HL-60 (cell line): ENCODE measurements at places on chromosomes 16 and 17.

- no peak for DNase-seq
Observed at GRCh38 chr16:84379008-84379708, 10.8 kb downstream of the ATP2C2 start.

GRCh38 chr17:82665891-82666290, 17.6 kb upstream of the WDR45B start:
- DNase-seq, result no peak

- DNase-seq, result no peak
Observed at GRCh38 chr16:23248261-23249194, 53.6 kb upstream of the SCNN1B start.

GRCh38 chr17:36120221-36120620, 16.6 kb downstream of the CCL4 start:
- no peak for DNase-seq

DNA sequence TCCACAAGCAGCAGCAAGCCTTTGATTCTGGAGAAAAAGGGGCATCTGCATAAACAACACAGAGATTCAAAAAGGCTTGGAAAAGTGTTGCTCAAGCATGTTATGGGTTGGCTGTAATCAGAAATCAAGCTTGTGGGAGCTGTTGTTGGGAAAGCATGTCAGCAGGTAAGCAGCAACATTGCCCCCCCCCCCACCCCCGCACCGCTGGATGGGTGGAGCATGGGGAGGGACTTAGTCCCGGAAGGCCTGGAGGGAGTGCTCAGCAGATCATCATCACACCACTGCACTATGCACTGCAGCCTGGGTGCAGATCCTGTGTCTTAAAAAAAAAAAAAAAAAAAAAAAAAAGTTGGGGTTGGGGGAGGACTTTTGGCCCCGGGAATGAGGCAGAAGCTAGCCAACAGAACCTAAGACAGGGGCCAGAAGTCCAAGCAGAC, 16.8 kb upstream of the AKAP1 start:
- no peak for DNase-seq

DNA sequence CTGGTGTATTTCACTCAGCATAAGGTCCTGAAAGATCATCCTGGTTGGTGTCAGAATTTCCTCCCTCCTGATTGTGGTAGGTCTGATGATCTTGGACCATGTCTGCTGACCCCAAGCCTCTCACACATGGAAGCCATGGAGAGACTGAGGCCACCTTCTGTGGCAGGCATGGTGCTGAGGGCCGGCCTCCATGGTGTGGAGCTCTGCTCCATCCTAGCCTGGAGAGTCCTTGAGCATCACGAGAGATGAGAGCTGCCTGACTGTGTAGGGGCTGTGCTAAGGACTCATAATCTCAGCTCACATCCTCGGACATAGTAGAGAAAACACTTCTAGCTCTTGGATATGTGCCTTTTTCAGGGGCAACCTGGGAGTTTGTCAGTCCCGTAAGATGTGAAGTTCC, 40.6 kb downstream of the MPRIP start:
- DNase-seq, result no peak

DNA sequence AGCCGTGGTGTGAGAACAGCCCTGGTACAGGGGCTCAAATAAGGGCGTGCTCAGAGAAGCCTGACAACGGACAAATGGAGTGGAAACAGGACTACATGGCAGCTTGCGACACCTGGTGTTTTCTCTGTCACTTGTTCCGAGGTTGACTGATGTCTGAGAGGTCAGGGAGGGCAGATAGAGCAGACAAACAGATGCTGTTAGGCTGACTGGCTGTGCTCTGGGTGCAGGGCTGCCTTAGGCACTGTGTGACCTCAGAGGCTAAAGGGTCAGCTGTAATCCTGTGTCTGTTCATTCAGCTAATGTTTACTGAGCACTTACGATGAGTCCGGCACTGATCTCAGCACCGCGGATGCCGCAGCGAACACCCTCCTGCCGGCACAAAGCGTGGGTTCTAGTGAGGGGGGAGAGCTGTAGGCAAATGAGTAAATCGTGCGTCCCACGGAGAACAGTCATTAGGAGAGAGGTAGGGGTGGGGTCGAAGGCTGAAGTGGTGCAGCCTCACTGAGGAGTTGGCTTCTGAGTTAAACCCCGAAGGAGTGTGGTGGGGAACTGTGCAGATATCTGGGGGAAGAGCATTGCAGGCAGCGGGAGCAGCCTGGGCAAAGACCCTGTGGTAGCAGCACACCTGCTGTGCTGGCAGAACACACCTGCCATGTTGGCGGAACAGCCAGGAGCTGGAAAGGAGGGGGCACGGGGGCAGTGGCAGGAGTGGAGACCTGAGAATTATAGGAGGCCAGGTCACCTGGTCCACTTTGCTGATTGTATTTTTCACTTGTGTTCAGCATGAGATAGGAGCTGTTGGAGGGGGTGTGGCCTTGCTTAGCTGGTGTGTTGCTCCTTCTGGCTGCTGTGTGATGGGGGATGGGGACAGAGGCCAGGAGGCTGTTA, 35.0 kb downstream of the GPT2 start:
- DNase-seq, result no peak

DNA sequence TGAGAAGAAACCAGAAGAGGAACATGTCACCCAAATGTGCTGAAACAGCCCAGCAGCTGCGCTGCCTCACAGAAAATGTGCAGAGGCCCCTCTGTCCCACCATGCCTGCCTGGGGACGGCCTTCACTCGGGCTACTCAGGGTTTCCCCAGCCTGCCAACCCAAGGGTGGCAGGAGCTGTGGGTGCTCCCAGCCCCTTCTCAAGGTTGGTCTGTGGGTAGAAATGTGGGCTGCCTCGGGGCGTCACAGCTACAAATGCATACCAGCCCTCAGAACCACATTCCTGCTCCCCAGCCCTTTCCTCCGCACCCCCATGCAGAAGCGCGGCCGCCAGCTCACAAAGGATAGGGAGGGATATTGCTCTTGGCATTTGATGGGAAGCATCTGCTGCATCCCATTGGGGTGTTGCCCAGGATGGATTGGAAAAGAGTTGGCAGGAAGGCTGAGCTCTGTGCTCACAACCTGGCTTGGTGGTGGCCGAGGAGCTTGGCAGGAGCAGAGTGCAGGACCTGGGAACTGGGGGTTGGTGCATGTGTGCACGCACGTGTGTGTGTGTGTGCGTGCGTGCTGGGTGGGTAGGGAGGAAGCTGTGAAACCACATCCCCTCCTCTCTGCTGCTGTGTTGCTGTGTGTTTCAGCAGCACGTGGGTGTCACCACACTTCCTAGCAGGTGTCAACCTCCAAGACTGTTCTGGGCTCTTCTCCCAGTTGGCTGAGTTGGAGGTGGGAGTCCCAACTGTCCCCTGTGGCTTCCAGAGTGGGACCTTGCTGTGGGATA, 304.4 kb downstream of the SEC14L1 start:
- DNase-seq, result peak; percentile 96

DNA sequence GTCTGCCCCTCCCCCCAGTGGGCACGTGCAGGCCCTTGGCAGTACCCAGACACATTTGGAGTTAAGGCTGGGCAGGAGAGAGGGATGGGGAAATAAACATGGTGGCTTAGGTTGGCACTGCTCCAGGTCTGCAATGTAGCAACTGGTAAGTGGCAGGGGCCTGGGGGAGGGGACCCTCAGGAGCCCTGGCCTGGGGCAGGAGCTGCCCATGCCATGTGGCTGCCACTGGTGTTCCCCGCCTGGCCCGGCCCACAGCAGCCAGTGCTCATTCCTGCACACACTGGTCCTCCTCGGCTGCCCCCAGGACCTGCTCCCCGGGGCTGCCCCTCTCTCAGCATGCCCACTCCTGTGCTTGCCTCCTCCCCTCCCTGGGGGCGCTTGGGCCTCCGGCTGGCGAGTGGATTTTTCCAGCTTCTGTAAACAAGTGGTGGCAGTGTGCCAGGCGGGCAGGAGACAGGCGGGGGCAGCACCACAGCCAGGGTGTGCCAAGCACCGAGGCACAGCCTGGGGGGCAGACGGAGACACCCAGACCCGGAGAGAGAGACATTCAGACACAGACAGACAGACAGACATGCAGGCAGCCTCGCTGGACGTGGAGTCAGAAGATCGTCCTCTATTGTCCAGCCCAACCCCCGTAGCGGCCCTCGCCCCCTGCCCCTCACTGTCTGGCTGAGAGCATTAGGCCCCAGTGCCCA, 9.4 kb downstream of the THRA start:
- DNase-seq, result peak; percentile 63

DNA sequence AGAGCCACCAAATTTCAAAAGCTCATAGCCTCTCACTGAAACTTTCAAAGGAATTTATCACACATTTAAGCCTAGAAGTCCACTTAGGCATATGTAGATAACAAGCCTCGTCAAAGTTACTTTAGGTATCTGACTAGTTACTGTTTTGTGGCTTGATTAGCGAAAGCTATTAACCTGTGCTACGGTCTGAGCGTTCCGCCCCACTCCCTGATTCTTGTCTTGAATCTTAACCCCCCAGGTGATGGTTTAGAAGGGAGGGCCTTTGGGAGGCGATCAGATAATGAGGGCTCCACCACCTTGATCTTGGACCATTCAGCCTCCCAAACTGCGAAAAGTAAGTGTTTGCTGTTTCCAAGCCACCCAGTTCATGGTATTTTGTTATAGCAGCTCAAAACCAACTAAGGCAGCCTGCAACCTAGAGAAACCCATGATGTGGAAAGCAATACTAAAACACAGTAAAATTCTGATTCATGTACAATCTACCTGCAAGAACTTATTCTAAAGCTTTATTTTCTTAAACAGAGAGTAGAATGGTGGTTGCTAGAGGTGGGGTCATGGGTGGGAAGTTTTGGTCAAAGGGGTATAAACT, 7.1 kb downstream of the HSDL1 start:
- no peak for DNase-seq

DNA sequence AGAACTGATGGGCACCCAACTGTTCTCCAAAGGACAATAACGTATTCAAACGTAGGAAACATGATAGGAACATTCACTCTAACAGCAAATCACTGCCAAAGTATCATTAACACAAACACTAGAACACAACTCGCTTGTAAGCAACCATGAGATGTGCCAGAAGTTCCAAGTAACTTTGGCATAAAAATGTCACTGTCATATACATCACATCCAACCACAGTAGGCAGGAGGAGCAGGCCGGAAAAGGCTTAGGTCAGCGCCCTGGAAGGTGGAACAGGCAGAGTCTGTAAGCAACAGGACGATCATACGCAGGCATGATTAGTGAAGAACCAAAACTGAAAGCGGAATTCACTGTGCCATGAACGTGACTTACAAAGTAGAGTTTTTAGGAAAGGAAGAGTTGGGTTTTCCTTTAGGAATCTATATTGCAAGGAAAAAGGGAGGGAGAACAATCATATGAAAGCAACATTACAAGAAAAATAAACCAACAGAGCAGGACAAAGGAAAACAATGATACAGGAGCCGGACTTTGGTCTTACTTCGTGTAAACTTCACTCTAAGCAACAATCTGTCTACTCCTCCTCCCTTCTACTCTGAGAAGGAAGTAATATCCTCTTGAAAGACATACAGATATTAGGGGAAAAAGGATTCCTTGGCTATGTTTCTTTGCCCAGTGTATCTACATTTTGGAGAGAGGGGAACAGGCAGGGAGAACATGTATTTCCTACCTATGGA, 52.3 kb downstream of the YWHAE start:
- DNase-seq, result no peak

- DNase-seq, result no peak
Observed at GRCh38 chr17:63071797-63072196, 105.8 kb downstream of the TANC2 start.

- no peak for DNase-seq
Observed at GRCh38 chr17:41013181-41013580, 4.3 kb upstream of the KRTAP3-1 start.

DNA sequence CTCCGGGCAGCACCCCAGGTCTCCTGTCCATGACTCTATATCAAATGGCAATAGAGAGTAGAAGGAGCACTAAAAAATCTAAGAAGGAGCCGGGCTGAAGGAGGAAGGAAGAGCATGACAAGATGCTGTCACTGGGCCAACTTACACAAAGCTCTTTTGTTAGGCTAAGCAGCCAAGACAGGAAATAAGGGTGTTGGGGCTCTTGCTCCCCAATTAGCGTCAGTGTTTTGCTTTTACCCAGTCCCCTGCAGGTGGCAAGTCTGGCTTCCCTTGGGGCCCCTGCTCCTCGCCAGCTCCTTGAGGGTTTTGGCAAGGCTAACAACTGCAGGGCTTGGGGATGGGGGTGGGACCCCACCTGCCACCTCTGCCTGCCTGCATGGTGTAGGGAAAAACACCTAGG, 120.5 kb downstream of the CCT6B start:
- DNase-seq, result peak; percentile 59

DNA sequence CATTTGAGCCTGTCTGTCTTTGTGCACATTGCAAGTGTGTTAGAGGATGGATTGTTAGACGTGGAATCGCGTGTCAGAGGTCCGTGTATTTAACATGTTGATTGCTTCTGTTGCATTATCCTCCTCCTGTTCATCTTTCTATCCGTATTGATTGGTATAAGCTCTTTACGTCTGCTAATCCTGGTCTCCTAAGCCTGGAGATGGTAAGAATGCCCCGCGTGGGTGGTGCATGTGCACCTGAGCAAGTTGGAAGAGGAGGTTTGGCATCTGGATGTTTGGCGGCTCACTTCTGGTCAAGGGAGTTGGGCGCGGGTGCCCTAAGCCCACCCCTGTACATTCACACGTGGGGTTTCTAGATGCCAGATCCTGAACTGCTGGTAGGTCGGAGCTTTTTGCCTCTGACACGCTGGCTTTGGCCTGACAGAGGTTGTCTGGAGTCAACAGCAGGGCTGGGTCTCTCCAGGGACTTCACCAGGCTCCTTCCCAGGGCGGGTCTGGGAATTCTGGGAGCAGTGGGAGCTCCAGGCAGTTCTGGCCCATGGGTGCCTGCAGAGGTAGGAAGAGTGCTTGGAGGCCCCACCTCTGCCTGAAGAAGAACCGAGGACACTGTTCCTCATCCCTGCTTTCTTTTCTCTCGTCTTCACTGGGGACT, 107.3 kb downstream of the OR1D5 start:
- no peak for DNase-seq

GRCh38 chr17:75661531-75661930, 5.4 kb downstream of the RECQL5 start:
- DNase-seq, result no peak

- DNase-seq, result no peak
Observed at GRCh38 chr16:11182411-11182810, 73.6 kb downstream of the SOCS1 start.

GRCh38 chr16:72228014-72228413, 56.1 kb upstream of the PMFBP1 start:
- DNase-seq, result no peak

DNA sequence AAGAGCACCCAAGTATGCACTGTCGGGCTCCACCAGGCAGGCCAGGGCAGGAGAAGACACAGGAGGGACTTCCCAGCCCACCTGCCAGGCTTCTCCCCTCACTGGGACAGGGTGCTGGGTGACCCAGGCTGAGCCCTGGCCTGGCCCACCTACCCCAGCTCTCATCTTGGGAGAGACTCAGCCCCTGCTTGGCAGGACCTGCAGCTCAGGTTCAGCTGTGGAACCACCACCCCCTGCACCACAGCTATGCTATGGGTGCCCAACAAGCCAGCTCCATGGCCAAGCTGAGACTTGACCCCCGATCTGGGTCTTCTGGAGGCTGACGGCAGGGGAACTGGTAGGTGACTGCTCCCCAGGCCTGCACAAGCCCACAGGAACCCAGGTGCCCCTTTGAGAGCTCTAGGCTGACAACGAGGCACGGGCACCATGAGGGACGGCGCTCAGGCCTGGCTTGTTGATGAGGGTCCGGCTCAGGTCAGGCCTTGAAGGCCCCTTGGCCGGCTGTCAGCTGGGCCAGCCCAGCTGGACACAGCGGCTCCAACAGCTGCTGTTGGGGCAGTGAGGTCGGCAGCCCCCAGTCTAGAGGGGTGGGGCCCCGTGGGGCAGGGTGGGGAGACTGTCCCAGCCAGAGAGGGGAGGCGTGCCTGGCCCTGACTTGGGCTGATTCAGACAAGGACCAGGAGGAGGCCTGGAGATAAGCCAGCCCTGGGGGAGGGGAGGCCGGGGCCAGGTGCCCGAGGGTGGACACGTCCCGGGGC, 4.6 kb downstream of the RPUSD1 start:
- no peak for DNase-seq

- no peak for DNase-seq
Observed at GRCh38 chr16:17632667-17633066, 161.9 kb upstream of the XYLT1 start.
